ENCODE measurements at places on chromosomes 11 and 22.

- no peak for DNase-seq
Measured at GRCh38 chr11:6646918-6647679, 8.5 kb downstream of the DCHS1 start.

GRCh38 chr22:42410708-42411107, 21.5 kb downstream of the NFAM1 start:
- DNase-seq: no peak

DNA sequence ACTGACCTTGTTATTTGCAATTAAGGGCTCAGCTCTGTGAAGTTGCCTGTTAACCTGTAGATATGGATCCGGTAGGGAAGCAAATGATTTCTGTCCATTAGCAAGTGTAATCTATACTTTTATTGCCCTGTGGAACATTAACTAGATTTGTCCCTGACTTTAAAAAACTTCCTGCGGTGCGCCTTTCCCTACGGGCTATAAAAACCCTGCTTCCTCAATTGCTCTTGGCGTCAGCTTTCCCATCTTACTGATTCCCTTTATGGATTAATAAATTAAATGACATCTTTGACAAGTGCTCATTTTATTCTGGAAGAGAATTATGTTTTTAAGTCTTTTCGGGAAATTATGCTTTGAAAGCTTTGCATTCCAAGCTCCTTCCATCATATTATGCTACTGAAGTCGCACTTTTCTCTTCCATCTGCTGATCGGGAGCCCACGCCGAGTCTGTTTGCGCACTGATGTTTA, 18.3 kb upstream of the CLMP start:
- no peak for DNase-seq

- DNase-seq: no peak
Measured at GRCh38 chr11:78651923-78652842, 77.5 kb upstream of the NARS2 start.

- DNase-seq: no peak
Measured at GRCh38 chr11:131522851-131523250, 152.4 kb downstream of the NTM start.

DNA sequence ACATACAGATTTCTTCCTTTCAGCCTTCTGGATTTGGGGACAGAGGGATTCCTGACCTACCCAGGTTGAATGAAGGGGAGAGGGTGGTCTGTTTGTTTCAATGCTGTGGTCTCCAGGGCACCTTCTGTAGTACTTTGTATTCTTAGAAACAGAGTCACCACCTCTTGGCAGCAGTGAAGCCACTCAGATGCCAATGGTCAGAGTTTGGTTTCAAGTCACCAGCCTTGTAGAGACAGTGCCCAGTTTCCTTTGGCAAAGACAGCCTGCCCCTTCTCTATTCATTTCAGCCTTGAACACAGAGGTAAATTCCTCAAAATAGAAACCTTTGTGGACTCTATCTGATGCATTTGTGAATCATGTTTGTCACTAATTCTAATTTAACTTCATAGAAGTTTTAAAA, 111.7 kb upstream of the RASSF10 start:
- no peak for DNase-seq

GRCh38 chr11:30705913-30706675, 119.9 kb upstream of the MPPED2 start:
- no peak for DNase-seq

- DNase-seq: peak; percentile 81
Measured at GRCh38 chr11:65857500-65857852, 504 bp downstream of the CFL1 start.

DNA sequence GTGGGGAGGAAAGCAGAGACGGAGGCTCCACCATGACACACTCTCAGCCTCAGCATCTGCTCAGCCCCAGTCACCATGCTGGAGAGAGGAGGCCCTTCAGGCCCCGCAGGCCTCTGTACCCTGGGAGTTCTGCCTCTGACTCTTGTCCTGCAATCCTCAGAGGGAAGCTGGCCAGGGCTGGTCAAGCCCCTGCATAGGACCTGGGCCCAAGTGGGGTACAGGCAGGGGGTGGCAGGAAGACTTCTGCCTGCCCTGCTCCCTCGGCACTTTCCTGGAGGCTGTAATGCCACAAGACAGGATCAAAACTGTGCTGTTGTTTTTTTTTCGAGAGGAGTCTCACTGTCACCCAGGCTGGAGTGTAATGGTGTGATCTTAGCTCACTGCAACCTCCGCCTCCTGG, 33.7 kb downstream of the LRRC74B start:
- no peak for DNase-seq

DNA sequence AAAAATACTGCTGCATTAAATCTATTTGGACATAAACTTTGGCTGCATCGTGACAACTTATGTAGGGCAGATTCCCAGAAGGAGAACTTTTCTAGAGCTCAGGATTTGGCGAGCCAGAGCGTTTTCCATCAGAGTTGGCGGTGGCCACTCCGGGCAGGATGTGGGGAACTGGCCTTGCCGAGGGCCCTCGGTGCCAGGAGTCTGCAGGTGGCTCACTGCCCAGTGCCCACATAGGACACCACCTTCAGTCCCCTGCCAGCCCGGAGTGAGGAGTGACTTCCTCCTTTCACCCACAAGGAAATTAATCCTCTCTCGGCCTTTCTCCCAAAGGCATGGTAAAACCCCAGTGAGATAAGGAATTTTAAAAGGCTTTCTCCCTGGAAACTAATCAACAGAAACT, 1.6 kb upstream of the LGALS2 start:
- DNase-seq: no peak

DNA sequence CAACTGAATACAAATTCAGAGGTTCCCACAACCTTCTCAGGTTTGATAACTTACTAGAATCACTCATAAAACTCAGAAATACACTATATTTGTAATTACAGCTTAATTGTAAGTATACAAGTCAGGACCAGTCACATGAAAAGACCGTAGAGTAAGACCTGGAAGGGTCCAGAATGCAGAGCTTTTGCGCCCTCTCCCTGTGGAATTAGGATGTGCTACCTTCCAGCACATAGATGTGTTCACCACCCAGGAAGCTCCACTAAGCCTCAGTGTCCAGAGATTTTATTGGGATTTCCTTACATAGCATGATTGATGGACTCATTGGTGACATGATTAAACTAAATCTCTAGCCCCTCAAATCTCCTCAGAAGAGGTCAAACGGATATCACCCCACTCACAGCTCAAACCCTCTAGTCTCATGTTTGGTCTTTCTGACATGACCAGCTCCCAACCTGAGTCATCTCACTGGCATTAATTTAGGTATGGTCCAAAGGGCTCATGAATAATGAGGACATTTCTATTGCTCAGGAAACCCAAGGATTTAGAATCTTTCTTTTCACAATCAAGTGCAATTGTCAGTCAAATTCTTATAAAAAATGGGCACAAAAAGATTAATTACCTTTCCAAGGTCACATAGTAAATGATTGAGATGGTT, 77.2 kb upstream of the UBASH3B start:
- DNase-seq: no peak

DNA sequence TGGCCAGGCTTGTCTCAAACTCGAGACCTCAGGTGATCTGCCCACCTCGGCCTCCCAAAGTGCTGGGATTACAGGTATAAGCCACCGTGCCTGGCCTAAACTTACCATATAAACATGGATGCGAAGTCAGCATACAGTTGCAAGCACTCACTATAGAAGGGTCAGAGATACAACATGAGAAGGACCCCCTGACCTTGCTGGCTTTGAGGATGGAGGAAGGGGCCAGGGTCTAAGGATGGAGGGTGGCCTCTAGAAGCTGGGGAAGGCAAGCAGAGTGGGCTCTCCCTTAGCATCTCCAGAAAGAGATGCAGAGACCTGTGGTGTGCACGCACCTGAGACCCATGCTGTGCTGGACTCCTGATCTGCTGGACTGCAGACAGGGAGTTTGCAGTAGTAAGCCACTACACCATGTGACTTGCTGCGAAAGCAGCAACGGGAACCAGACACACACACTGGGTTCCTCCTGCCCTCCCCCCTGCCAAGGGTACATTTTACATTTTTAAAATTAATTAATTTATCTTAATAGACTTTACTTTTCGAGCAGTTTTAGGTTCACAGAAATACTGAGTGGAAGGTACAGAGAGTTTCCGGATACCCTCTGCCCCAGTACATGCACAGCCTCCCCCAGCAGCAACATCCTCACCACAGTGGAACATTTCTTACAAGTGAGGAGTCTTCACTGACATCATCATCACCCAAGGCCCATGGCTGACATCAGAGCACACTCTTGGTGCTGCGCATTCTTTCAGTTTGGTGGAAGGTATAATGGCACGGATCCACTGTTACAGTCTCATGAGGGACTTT, 170.1 kb upstream of the B3GAT1 start:
- no peak for DNase-seq

GRCh38 chr11:11459578-11459977, 106.5 kb upstream of the CSNK2A3 start:
- no peak for DNase-seq

- DNase-seq: no peak
Measured at GRCh38 chr22:20572132-20572802, 64.9 kb downstream of the MED15 start.

DNA sequence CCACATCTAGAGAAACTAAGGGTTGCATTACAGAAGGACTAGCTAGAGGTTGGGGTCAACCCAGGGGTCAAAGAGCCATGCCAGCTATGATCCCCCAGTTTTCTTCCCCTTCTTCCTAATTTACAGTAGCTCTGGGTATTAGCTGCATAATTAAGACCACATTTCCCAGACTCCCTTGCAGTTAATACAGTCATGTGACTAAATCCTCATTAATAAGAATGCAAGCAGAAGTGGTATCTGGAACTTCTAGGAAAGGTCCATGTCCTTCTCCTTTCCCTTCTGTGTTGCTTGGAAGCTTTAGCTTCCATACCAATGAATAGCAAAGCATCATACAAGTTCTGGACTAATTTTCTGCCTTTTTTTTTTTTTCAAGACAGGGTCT, 19.1 kb upstream of the LMO2 start:
- no peak for DNase-seq

- no peak for DNase-seq
Measured at GRCh38 chr11:28838741-28839140, 730.6 kb downstream of the METTL15 start.

DNA sequence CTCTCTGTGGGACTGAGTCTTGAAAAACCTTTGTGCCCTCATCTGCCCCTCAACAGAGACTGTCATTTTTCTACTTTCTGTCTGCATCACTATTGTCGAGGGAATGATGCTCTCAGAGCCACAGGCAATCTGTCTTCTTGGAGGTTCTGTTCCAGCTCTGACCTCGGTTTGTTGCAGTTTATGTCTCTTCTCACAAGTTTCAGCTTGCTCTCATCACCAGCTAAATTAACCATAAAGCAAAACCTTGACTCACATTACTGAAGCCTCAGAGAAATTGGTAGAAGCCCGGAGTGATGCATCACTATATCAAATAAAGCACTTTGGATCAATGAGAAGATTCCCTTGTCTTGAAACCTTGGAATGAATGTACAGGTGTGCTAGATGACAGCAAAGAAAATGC, 60.6 kb upstream of the BLID start:
- no peak for DNase-seq

DNA sequence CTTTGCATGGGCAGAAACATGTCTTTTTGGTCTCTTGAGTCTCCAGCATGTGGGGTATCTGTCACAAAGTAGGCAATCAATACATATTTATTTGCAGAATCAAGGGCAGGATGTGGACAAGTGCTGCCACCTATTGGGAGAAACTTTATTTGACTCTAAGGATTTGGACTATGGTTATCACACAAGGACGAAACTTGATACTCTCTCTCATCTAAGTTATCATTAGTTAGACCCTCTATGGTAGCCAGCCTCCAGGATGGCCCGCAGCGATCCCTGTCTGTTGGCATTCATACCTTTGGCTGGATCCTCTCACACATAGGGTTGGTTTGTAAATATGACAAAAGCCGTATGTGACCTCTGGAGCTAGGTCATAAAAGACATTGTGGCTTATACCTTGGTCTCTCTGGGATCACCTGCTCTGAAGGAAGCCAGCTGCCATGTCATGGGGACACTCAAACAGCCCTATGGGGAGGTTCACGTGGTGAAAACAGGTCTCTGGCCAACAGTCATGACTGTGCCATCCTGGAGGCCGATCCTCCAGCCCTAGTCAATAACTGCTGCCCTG, 1.1 kb upstream of the FBXO7 start:
- DNase-seq: peak; percentile 15

GRCh38 chr11:83558281-83558680, 272.1 kb upstream of the CCDC90B start:
- DNase-seq: no peak

All from NCI-H1092 (cell line).